Adipocyte (in vitro differentiated cells): ENCODE measurements at places on chromosomes 6 and 20.

GRCh38 chr20:58877976-58878360, 25.5 kb downstream of the GNAS start:
- no peak for DNase-seq

- no peak for DNase-seq
These were observed 123.4 kb downstream of the LY86 start for GRCh38 chr6:6711832-6712448.

- DNase-seq: no peak
These were observed 90.9 kb upstream of the ISM1 start for GRCh38 chr20:13130061-13130706.

DNA sequence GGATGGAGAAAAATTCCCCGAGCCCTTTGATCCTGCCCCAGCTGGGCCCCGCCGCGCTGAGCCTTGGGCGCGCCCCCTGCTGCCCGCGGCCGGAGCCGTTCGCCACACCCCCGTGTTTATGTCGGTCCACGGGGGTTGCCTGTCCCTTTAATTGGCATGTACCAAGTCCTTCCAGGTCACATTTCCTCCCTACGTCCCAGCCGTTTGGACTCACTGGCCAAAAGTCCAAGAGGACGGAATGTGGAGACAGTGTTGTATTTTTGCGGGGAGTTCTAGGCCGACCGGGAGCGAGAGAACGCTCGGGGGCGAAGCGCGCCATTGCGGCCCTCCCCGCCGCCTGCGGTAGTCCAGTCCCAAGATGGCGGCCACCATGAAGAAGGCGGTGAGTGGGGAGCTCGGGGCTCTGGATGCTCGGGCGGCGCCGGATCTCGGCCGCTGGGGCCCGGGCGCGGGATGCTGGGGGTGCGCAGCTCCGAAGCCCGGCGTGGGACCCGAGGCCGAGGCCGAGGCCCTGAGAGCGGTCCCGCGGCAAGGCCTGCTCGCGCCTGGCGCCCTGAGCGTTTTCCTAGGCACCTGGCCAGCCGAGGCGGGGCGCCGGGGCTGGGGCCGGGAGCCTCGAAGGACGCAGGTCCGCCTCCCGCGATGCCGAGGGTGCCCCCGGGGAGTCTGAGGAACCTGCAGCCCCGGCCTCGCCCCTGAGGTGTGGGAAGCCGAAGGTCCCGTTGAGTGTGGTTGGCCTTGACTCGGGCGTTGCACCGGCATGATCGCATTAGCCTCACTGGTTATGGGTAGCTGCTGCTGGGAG, at the start of gene PFDN4:
PFDN4 (plus strand) TSS at position 345 of the 805 bp plus-strand sequence; CDS start at position 359, 14 bp downstream.
- peak; percentile 93 for DNase-seq

GRCh38 chr6:55825402-55826051, 49.9 kb downstream of the BMP5 start:
- peak; percentile 36 for DNase-seq

DNA sequence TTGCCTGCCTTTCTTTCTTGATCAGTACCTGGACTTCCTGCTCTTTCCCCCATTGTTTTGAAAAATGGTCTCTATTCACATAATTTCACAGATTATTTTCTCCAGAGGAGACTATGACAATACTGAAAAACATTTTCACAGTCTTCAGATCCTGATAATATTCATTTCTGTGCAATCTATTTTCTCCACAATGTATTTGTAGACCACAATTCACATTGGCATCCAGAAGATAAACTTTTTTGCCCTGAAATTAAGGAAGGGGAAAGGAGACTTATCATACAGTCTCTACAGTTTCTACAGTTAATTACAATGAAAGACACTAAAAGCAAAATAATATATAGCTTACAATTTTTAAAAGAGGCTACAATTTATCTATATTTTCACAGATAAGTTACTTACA, 18.4 kb downstream of the LCA5 start:
- no peak for DNase-seq

DNA sequence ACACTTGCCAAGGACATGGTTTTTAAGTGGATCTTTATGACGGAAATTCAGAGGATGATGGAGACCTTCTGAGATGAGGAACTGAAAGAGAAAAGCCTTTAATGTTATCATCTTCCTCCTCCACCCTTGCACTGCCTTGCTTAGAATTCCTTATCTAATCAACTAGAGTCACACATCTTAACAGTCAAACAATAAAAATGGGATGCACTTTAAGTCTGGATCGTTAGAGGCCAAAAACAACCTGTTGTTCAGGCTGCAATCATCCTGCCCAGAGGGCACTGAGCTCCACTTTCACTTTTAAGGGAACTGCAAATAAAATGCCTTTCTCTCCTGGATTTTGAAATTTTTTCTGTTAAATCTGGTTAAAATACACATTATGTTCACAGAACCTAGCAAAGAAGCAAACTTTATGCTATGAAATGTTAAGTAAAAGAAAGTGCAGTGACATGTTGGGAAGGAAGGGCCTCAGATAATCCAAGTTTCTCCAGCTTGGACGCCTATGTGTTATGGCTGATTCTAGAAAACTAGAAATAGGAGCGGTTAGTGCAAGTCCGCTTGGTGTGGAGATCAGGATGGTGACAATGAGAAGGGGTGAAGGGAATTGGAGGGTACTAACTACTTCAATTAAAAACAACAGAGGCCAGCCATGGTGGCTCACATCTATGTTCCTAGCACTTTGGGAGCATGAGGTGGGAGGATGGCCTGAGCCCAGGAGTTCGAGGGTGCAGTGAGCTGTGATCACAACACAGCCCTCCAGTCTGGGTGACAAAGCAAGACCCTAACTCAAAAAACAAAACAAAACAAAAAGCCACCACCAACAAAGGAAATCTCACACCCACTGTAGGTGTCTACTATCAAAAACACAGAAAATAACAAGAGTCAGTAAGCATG, 66.4 kb upstream of the KIF13A start:
- DNase-seq: peak; percentile 56

DNA sequence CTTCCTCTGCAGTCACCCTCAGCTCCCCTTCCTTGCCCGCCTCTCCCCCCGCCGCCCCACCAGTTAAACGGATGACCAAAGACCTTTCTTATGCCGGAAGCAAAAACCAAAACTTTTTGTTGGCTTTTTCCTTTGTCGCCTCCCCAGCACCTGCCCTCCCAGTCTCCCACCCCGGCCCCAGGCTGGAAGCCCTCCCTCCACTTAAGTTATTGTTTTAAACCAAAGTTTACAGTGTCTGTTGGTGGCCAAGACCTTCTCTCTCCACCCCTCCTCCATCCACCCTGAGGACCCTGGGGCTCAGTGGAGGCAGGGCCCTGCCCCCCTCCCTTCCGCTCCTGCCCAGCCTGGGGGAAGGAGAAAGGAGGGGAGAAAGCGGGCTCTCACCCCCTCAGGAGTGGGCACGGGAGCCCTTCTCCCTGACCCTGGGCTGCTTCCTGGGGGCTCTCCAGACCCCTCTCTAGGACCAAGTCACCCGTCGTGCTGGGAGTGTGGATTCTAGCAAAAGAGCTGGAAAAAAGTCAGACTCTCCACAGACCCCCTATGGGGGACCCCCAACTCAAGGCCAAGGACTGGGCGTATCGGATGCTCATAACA, 38.3 kb upstream of the MDFI start:
- DNase-seq: no peak

- no peak for DNase-seq
These were observed 739.4 kb upstream of the FLRT3 start for GRCh38 chr20:15076785-15077184.

DNA sequence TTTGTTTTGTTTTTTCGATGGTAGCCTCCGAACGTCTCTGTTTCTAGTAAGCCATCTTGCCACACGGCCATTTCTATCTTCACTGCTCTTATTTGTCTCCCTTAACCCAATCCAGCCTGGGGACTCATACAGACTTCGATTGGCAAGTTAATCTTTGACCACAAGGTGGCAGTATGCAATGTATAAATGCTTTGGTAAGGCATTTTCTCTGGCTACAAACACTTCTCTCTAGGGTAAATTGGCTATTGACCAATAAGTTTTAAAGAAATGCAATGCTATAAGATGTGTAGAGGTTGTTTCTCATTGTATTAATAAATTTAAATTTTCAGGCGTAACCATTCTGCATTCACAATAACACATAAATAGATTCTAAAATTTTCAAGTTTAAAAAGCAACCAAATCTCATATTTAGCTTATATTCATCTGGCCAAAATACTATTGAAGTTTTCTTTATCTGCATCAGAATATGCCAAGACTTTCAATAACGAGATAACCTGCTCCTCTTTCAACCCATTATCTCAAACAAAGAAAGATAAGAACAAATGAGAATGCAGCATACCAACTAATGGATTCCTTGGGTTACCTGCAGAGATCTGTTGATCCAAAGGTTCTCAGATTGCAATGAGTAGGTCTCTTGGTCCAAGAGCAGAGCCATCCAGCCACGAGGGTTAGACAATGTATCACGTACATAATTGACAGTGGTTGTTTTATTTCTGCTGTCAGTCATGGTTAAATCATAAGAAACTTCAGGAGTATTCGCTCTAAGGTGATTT, 231.9 kb downstream of the PKHD1 start:
- DNase-seq: peak; percentile 77

DNA sequence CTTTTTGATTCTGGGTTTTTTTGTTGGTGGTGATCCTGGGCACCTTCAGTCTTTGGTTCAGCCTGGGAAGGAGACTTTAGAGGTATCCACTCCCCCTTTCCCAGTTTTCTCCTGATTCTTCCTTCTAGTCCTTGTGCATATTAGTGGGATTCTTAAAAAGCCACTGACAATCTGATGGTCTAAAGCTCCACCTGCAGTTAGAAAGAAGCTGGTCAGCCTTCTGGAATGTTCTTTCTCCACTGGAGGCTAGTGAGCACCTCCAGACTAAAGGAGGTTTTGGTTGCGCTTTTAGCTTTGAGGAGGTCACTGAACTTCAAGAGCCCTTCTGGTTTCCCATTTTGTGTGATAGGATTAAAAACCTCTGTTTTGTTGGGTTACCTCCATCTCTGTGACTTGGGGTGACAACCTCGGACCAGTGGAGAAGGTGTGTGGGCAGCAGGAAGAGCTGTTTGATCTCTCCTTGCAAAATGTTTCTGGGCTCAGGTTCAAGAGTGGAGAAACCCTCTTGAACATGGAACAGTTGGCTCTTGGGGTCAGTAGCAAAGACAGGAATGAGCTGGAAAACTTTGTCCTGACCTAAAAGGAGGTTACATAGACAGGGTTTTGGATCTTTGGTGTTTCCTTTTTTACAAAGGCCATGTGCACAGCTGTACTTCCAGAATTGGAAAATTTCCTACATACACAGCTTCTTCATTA, 29.0 kb downstream of the JARID2 start:
- DNase-seq: no peak

DNA sequence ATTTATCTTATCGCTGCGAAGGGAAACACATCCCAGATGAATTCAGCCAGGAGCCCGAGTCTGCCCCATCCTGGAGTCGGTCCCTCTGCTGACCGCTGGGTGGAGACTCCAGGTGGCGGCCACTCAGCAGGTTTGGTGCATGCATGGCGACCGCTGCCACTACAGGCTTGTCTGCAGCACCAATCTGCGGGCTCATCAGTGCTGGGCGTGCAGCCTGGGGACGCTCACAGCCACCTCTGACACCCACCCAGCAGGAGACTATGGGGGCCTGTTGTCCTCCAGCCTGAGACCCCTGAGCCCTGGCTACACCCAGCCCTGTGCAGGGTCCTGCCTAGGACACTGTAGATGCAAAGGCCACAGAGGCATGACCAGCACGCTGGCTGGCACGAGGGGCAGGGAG, 40.5 kb upstream of the GATA5 start:
- no peak for DNase-seq

GRCh38 chr6:150267686-150268561, 100.9 kb upstream of the IYD start:
- peak; percentile 81 for DNase-seq

DNA sequence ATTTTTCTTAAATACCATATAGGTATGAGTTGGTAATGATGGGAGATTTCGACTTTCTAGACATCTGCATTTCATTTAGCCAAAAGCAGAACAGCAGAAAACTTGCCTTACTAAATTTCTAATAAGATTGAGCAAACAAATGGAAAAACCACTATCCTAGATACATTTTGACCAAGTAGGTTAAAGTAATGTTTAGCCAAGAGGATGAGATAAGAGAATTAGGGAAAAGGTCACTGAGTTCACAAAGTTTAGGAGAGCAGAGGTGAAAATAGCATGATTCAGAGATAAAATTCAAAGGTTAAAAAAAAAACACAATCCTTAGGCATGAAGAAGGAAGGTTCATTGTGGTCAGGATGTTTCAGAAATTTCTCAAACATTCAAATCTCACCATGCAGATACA, 450.3 kb downstream of the CD83 start:
- no peak for DNase-seq

DNA sequence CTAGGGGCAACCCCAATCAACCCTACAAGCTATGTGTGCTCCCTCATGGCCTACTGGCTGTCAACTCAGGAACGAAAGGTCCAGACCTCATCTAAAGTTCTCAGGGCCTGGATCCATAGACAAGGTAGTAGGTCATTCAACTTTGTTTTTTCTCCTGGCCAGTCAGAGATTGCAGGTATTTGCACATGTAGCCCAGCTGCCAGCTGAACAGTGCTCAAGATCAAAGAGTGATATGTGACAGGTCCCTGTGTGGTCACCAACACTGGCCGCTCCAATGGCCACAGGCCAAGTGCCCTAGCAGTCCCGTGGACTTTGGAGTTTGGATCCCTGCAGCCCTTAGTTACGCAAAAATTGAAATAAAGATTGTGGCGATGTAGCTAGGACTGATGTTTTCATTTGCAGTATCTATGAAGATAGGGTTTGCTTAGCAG, 60.6 kb upstream of the ATXN1 start:
- no peak for DNase-seq

DNA sequence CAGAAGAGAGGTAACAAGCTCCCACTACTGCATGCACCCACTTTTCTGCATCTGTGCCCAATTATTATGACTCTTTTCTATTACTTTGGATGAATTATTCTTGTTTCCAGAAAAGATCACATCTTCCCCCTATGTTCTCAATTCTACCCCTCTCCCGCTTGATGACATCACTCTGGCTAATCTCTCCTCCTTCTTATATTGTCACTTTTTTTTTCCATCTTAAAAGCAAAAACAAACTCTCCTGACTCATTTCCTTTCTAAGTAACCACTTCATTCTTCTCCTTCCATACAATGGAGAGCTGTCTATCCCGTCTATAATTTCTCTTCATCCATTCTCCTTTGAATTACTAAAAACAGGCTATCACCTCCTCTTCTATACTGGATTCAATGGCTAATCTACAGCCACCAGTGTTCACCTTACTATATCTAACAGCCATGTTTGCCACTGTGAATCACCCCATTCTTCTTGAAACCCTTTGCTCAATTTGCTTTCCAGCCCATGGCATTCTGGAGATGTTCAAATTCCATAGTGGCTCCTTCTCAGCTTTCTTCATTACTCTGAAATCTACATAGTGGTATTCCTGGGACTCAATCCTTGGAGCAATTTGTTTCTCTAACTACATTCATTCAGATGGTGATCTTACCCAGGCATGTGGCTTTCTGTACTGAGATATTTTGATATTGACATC, 378.4 kb downstream of the ARHGAP18 start:
- DNase-seq: peak; percentile 19

GRCh38 chr6:16698997-16699868, 62.0 kb downstream of the ATXN1 start:
- DNase-seq: no peak

GRCh38 chr20:5100684-5101347, 18.9 kb downstream of the PCNA start:
- DNase-seq: peak; percentile 84

- DNase-seq: no peak
These were observed 46.2 kb downstream of the PANK2 start for GRCh38 chr20:3935295-3935955.

GRCh38 chr20:59318803-59319202, 18.4 kb downstream of the EDN3 start:
- DNase-seq: no peak
